ENCODE measurements at places on chromosomes 12 and 14.
A peak's percentile ranks its signal among the peaks of the same experiment; 100 is the strongest.

DNA sequence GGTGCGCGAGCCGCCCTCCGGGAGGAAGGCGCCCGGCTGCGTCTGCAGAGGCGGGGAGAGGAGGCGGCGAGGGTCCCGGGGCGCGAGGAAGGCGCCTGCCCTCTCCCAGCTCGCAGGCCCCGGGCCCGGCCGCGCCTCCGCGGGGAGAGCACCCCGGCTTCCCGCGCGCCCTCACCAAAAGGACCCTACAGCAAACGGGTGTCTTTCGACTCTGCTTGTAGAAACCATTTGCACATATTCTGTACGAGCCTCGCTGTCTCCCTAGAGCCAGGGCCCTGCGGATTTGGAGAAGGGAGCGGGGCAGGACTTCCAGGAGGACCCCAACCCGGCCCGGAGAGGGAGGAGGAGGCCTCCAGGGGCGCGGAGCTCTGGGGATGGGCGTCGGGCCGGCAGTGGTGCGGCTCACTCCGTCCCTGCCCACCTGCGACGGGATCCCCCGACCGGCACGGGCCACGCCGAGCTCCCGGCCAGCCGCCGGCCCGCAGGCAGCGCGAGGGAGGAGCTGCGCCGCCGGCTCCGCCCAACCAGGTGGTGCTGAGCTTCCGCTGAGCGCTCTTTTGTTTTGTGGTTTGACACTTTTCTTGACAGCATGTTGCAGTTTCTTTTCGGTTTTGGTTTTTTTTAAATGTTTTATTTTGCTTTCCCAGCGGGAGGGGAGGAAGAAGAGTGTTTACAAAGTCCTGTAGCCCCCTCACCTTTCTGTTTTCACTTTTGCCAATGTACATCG is 103.3 kb upstream of the FKBP4 start:
- peak; percentile 51 for DNase-seq

DNA sequence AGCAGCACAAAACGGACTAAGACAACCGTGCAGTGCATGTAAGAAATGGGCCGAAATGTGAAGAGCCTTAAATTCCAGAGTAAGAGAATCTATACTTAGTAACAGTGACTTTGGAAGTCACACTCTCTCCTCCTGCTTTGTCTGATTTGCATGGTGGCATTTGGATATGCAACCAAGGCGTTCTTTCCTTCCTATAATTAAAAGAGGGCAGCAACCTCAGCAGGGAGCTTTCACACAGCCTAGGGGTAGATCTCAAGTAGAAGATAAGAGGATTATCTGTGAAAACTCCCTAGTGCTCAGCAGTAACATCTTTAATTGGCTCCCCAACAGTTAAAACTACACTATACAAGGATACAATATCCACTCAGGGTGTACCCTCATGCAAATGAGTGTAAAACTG is 16.5 kb downstream of the GMFB start:
- DNase-seq: peak; percentile 91

DNA sequence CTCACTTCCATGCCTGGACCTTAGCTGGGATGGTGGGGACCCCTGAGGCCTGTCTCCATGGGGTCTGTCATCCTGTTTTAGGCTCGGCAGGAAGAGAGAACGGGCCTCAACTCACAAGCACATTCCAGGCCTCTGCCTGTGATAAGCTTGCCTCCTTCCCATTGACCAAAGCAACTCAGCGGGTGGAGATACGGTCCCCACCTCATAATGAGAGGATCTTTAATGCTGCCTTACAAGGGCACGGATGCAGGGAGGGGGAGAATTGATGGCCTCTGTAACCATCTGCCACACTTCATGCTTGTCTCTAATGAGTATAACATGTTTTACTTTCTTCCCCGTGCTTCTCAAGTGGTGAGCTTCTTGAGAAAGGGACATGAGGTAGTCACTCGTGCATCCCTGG is 50.0 kb downstream of the GLT1D1 start:
- peak; percentile 89 for DNase-seq

DNA sequence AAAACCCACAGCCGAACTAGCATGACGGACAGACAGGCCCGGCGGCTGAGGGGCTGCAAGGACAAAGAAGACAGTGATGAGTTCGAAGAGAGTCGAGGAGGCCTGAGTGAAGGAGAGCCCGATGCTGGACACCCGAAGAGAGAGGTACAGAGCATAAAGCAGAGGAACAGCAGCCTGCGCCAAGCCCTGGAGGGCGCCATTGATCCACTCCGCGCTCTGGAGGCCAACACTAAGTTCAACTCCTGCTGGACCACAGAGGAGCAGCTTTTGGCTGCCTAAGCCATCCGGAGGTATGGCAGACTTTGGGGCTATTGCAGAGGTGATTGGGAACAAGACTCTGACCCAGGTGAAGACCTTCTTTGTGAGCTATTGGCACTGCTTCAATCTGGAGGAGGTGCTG is 7.8 kb upstream of the PLXNC1 start:
- peak; percentile 75 for DNase-seq

DNA sequence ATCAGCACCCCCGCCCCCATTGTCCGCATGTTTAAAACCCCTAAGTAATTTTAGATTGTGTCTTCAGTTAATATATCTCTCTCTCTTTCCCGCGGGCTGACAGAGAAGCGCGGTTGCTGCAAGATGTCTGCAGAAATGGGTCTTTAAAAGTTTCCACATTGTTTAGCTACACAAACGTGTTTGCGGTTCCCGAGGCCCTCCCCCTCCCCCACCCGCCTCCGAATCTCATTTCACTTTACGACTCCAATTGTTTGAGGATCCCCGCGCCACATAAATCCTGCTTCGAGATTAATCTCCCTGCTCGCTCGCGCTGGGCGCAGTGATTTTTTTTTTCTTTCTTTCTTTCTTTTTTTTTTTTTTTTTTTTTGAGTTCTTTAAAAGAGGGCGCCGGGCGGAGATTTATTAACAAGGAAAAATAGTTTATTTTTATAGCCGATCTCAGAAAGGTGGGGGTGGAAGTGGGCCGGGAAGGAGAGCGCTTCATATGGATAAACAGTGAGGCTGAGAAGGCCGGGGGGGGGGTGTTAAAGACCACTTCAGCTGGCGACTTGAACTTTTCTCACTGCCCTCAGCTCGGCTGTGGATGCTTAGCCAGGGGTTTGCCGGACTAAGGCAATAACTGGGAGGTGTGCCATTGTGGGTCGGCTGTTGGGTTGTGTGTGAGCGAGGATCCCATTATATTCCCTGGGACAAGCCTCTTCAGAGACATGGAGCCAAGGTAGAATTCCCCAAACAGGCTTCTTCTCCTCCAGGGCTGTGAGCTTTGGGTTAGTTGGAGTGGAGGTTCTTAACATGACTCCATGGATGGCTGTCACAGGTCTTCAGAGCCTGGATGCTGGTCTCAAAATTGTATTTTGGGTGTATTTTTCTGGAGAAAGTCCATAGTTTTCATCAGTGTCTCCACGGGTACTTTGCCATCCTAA is 39.7 kb upstream of the TBX5 start:
- DNase-seq: no peak

GRCh38 chr12:12803186-12803585 is 10.0 kb upstream of the DDX47 start:
- no peak for DNase-seq

- no peak for DNase-seq
Observed at GRCh38 chr12:20507056-20507455, 138.7 kb downstream of the PDE3A start.

DNA sequence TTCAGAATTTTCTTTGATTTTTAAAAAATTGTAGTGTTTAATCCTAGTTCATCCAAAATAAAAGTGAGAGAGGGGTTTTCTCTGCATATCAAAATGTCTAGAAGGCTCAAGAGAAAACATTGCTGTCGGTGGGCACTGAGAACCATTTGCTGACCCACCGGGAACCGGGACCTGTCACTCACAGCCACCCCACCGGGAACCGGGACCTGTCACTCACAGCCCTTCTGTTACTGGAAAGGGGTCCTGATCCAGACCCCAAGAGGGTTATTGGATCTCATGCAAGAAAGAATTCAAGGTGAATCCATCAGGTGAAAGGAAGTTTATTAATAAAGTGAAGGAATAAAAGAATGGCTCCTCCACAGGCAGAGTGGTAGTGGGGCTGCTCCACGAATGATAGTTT is 106.0 kb upstream of the SFSWAP start:
- DNase-seq: no peak

DNA sequence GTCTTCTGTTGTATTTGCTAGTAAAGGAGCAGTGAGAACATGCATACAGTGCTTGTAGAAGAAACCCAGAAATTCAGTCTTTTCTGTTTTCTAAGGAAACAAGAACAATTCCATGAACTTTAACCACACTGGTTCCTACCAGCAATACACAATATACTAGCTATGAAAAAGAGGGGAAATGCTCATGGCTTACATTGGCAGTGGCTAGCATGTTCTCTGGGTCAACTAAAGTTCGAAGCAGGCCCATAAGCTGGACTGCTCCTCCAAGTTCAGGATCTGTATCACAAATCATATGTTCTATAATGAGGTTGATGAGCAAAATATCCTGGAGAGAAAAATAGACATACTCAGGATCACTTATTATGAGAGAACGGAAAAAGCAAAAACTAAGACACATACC is 37.1 kb downstream of the PPP4R3A start:
- no peak for DNase-seq

DNA sequence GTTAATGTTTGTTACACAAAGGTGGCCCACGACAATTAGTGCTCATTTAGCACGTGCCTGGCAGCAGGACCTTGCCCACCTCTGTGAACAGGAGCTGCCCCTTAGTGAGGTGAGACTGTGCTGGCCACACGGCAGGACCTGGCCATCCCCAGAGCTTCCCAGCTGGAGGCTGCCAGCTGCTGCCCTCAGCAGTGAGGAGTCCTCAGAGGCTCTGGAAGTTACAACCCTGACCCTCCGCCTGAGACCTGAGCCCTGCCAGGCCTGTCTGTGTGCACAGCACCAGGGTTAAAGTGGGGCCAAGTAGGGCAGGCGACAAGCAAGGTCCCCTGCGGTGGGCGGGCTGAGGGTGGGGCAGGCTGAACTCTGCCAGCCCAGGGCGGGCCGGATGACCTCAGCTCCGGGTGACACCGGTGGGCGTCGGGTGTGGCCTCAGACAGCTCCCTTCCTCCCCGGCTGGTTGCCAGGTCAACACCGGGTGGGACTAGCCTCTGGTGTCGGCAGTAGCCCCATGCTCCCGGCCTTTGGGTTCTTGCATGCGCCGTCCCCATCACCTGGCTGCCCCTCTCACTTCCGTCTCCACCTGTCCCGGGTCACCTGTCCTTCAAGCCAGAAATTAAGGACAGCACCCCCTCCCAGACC is 9.2 kb upstream of the LBHD2 start:
- no peak for DNase-seq

GRCh38 chr12:50314636-50315312 is 31.5 kb upstream of the LIMA1 start:
- peak; percentile 63 for DNase-seq

All from mesendoderm (in vitro differentiated cells).